ENCODE measurements at places on chromosomes 7 and 10.

- no peak for DNase-seq
These were observed 100.7 kb downstream of the ARL4A start for GRCh38 chr7:12788171-12788570.

DNA sequence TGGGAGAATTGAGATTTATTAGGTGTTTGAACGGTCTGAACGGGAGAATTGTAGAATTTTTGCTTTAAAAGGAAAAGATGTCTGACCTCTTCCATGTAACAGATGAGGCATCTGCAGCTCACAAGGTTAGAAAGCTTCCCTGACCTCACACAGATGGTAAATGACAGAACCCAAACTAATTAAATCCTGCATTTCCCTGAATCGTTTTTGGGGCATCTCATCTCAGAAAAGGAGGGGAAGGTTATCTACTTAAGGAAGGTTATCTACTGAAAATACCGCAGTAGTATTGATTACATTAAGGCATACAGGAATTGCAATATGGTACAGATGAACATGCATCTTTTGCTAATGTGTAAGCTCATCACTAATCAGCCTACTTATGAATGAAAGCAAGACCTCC lies 278.3 kb downstream of the CCDC3 start:
- no peak for DNase-seq

DNA sequence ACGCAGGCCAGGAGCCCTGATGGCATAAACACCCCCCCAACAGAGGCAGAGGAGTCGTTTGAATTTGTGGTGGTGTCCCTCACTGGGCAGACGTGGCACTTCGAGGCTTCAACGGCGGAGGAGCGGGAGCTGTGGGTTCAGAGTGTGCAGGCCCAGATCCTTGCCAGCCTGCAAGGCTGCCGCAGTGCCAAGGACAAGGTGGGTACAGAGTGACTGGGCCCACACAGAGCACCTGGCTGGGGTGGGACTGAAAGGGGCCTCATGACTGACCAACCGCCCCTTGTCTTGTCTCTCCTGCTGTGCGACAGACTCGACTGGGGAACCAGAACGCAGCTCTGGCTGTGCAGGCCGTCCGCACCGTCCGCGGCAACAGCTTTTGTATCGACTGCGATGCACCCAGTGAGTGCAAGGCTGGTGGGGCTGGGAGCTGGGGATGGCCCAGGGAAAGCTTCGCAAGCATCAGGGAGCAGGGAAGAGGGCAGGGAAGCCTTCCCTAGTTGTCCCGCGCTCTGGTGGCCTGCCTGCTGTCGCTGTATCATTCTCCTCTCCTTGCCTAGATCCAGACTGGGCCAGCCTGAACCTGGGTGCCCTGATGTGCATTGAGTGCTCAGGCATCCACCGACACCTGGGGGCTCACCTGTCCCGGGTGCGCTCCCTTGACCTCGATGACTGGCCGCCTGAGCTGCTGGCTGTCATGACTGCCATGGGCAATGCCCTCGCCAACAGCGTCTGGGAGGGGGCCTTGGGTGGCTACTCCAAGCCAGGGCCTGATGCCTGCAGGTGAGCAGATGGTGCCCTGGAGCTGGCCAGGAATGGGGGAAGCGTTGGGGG lies 25.4 kb downstream of the GBX1 start:
- no peak for DNase-seq

GRCh38 chr10:600234-600633 lies 89.2 kb downstream of the DIP2C start:
- no peak for DNase-seq

- DNase-seq, result no peak
These were observed 303.3 kb upstream of the CDC14C start for GRCh38 chr7:48621076-48621475.

DNA sequence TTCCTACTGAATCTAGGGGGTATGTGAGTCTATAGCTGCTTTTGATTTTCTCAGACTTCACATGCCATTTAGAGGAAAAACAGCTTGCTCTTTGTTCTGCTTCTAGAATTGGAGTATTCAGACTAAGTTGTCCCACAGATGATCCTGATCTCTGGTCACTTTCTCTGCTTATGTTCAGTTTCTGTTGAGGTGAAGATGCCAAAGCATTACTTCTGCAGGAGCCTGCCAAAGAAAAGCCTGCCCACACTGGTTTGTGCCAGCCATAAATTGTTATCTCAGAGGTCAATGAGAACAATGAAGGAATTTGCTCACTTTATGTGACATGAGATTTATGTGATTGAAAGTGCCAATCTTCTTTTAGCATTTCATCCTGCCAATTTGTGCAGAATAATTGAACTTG lies 163.6 kb downstream of the CDK14 start:
- DNase-seq, result no peak

DNA sequence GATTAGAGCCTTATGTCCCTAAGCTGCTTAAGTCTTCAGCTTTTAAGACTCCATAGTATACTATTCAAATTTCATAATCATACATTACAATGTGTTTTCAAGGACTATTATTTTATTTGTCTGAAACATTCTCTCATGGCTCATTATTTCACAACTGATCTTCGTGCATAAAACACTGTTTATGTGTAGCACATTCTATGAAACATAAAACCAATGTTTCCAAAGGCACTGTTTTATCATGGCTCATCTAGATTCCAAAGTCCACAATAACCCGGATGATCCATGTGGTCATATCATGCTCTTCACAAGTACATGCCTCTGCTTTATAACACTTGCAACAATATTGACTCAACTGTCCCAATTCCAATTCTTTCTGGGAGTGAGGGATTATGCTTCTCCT lies 806.1 kb downstream of the TNS3 start:
- no peak for DNase-seq

GRCh38 chr7:36037121-36037662 lies 115.9 kb upstream of the EEPD1 start:
- peak; percentile 36 for DNase-seq

GRCh38 chr7:158805414-158805813 lies 23.9 kb downstream of the ESYT2 start:
- DNase-seq, result no peak

- no peak for DNase-seq
These were observed 108.7 kb upstream of the ADAM12 start for GRCh38 chr10:126496771-126497545.

DNA sequence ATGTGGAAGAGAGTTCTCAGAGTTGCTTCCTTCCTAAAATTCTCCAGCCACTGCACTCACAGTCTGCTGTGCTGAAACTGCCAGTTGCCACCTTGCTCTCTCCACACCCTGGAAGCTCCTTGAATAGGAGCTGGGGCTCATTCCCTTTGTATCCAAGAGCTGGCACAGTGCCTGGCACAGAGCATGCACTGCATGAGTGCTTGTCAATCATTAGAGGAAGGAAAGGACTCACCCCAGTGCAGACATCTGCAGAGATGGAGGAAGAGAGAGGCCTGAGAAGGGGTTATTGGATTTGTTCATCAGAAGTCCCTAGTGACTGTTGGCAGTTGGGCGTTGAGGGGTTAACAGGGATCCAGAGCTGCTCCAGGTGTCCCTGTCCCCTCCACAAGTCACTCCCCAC lies 41.7 kb upstream of the DUSP5 start:
- DNase-seq, result no peak

- DNase-seq, result peak; percentile 74
These were observed 1.5 kb upstream of the SKIDA1 start for GRCh38 chr10:21526860-21527597.

DNA sequence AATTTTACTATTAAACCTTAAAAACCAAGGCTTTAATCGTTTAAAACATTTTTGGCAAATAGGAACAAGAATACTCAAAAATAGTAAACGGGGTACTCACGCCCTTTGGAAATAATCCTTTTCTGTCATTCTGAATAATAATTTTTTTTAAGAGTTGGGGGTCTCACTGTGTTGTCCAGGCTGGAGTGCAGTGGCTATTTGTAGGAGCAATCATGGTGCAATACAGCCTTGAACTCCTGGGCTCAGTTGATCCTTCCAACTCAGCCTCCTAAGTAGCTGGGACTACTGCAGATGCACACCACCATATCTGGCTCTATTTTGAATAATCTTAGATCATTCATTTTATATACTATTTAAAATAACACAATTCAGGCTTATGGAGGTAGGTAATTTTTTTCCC lies 24.9 kb downstream of the LUC7L2 start:
- no peak for DNase-seq

DNA sequence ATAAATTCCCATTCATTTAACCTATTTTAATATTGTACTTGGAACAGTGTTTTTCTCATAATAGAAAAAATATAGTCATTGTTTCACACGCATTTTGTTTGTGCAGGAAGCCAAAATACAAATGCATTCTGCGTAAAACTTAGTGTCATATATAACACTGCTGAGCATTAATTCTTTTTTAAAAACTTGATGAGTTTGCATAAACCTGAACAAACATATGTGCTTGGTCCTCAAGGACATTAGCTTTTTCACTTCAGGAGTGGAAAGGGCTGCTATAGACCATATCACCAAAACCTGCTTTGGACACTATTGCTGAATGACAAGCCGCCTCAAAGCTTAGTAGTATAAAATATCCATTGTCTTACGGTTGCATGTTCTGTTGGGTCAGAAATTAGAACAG lies 101.6 kb upstream of the PRR15 start:
- no peak for DNase-seq

GRCh38 chr10:12218991-12219390 lies 23.0 kb downstream of the CDC123 start:
- DNase-seq, result no peak

- no peak for DNase-seq
These were observed 35.7 kb downstream of the PRKG1 start for GRCh38 chr10:51109801-51110533.

- DNase-seq, result no peak
These were observed 291.7 kb upstream of the NPVF start for GRCh38 chr7:25520017-25520416.

- DNase-seq, result no peak
These were observed 102.0 kb upstream of the STEAP1B start for GRCh38 chr7:22601812-22602565.

GRCh38 chr10:63072951-63073350 lies 60.2 kb upstream of the NRBF2 start:
- no peak for DNase-seq

Data from hippocampal formation (tissue), 2 donors.